ENCODE measurements at places on chromosomes 4 and X.

DNA sequence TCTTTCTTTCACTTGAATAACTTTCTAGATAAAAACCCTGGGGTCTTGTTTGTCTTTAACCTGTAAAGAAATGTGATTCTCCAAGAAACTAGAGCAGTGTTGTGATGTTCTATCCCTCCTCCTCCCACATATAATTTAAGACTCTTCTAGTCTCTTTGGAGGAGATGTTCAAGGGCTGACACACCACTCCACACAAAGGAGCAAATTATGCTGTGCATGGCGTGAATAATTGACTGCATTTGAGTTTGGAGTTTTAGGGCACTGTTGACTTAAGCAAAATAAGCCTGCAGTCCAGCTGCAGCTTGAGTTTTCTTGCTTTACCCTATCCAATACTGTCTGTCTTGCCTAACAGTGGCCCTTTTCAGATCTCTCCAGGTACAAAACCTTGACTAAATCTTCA lies 119.7 kb downstream of the CHRDL1 start:
- no peak for DNase-seq

DNA sequence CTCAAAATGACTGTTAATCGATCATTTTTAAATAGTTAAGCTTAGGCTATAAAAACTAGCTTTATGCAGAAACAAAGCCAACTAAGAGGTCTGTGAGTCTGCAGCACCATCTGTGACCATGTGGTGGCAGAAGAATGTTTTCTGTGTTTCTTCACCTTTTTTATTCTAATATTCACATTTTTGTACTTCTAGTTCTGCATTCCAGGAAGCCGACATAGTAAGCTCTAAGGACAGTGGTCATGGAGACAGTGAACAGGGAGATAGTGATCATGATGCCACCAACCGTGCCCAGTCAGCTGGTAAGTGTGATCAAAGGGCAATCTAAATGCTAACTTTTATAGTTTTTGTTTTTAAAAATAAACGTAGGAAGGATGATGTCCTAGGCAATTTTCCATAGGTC lies 5.6 kb downstream of the PCDH10 start:
- DNase-seq = no peak

DNA sequence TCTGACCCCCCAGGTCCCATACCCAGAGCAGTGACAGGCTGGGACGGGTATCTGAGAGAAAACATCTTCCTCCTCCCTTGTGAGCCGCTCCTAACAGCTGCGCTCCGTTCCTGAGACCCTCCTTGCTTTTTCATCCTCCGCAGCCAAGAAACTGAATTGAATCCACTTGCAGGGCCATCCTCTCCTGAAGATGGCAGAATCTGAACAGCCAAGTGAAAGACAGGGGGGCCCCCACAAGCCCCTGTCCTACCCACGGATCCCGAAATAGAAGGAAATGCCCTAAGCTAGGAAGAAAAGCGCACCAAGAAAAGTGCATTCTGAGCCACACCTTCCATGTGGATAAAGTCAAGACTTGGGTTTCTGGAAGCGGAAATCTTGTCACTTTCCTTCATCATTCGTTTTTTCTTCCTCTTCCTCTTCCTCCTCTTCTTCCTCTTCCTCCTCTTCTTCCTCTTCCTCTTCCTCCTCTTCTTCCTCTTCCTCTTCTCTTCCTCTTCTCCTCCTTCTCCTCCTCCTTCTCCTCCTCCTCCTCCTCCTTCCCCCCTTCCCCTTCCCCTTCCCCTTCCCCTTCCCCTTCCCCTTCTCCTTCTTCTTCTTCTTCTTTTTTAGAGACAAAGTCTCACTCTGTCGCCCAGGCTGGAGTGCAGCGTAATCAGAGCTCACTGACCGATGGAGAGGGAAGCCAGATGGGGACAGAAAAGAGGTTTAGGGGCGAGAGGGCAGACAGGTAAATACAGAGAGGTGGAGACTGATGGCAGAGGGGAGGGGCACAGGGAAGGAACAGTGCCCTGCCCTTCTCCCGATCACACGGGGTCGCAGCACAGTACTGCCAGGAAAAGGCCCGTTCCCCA lies 86.0 kb upstream of the WWC2 start:
- no peak for DNase-seq

DNA sequence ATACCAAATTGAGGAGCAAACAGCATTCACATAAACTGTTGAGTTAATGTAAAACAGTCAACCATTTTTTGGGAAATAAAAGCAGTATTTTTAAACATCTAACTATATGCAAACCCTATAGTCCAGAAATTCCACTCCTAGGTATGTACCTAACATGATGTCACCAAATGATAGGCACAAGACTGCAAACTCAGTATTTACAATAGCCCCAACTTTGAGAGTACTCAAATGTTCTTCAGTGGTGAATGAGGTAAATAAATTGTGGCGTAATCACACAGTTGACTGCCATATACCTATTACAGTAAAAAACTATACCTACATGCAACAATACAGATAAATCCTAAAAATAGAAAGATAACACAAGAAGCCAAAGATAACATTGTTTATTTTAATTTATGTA lies 1243.8 kb upstream of the ADGRL3 start:
- DNase-seq = no peak

DNA sequence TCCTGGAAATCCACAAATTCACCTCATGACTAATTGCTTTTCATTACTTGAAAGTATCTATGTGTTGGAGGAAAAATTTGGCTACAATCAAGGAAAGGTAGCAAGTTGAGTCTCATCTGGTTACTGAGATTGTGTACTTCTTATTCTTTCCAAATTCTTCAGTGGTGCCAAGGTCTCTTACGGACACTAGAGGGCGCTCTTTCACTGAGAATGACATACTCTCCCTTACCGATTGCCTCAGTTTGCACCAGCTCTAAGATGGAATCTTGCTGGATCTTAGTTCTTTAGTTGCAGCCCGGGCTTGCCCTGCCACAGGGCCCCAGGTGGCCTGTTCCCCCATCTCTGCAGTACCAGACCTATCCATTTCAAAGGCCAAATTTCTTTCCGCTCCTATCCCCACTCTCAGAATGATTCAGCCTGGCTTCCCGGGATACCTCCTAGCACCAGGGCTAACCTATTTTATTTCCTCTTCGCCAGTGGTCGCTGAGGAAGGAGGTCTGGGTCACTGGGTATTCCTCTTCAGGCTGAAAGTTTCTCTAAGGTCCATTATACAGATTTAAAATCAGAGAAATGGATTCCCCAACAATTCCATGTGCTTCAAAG lies 24.6 kb upstream of the GPR50 start:
- no peak for DNase-seq

GRCh38 chr4:124417371-124417770 lies 295.2 kb downstream of the ANKRD50 start:
- DNase-seq = no peak

- DNase-seq = no peak
Observed at GRCh38 chr4:87388901-87389300, 2.1 kb downstream of the HSD17B11 start.

DNA sequence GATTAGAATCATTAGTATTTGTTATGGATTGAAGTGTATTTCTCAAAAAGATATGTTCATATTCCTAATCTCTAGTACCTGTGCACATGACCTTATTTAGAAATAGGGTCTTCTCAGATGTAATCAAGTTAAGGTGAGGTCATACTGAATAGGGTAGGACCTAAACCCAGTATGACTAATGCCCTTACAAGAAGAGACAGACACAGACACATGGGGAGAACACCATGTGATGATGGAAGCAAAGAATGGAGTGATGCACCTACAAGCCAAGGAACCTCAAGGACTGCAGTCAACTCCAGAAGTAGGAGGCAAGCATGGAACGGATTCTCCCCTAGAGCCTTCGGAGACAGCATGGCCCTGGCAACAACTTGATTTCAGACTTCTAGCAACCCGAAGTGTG lies 31.4 kb downstream of the OTUD4 start:
- DNase-seq = no peak

All from thoracic aorta (tissue), 2 donors.